ENCODE measurements at places on chromosomes 12 and 14. TPM values are rescaled to one million over a fixed set of nuclear protein-coding genes. Genes with fewer than 3 reads are reported as not detected.

BHLHE41 gene
- total RNA-seq, result 6.4 TPM

GYS2 gene
- not detected for total RNA-seq

NPAS3 gene
- 1.4 TPM for total RNA-seq

NPFF gene
- not detected for total RNA-seq

IAPP gene
- total RNA-seq, result not detected

TAC3 gene
- not detected for total RNA-seq

SRGAP1 gene
- total RNA-seq, result 23.4 TPM

RNF212B gene
- not detected for total RNA-seq

KRT6A gene
- total RNA-seq, result not detected

EPYC gene
- not detected for total RNA-seq

KCNC2 gene
- total RNA-seq, result 0.50 TPM

Measured in uterine smooth muscle cell (primary cell).